ENCODE measurements at places on chromosomes 13 and 19.
A peak's percentile ranks its signal among the peaks of the same experiment; 100 is the strongest.

- DNase-seq = no peak
Measured at GRCh38 chr13:30022256-30022655, 171.8 kb upstream of the UBL3 start.

DNA sequence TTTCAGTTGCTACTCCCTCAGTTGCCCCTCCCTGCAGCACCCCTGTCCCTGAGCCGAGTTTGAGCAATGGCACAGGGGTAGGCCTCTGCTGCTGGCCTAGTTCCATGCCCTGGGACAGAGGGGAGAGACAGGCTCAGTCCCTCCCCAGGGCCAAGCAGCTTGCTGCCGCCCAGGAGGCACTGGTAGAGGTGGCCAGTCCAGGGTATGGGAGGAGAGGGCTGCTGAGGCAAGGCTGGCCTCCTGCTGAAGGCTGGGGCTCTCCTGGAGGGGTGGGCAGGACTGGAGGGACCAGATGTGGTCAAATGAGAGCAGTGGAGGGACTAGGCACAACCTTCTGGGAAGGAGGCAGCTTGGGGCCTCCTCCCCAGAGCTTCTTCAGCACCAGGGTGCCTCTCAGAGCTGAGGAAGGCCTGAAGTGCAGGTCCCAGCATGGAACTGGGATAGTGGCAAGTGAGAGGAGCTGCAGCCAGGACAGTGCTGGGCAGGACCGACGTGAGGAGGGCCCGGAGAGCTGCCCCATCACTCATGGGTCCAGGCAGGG is 29.8 kb upstream of the VSTM2B start:
- no peak for DNase-seq

DNA sequence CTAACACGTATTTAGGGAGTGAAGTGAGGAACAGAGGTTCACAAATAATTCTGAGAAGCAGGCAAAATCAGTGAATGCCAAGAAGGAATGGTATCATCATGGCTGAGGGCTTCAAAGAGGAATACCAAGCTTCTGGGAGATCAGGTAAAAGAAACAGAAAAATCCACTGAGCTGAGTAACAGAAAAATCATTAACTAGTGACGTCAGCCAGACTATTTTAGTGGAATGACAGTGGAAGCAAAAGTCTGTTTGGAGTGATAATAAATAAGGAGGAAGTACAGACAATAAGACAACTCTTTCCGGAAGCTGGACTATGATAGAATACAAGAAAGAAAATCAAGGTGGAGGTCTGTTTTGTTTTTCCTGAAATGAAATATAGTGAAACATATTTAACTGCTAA is 83.5 kb downstream of the SACS start:
- DNase-seq = no peak

DNA sequence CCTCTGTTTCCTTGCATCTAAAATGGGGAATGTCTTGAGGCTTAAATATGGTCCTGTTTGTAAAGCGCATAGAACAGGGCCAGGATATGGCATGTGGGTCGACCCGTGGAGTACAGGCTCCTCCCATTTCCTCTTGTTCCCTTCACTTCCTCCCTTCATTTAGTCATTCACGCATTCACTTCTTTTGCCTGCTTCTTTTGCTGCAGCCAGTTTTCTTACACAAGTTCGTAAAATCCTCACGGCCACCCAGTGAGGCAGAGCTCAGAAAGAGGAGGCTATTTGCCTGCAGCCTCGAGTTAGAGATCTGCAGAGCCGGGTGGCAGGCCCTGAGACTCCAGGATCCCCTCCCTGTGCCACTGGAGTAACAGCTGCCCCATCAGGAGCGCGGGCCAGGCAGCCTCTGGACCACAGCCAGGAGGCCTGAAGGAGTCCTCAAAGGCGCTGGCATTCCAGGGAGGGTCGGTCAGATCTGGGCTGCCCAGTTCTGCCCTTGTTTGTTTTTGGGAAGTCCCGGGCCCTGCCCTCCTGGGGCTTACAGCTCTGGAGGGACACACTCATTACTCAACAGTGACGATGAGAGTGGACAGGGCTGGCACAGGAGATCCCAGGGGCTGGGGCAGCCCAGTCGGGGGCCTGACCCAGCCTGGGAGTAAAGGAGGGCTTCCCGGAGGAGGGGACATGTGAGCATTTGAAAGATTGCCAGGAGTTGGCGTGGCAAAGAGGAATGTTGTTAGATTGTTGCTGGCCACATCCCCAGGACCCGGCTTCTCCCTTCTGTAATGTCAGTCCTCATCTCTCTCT is 4.6 kb downstream of the PPP5C start:
- DNase-seq = no peak

DNA sequence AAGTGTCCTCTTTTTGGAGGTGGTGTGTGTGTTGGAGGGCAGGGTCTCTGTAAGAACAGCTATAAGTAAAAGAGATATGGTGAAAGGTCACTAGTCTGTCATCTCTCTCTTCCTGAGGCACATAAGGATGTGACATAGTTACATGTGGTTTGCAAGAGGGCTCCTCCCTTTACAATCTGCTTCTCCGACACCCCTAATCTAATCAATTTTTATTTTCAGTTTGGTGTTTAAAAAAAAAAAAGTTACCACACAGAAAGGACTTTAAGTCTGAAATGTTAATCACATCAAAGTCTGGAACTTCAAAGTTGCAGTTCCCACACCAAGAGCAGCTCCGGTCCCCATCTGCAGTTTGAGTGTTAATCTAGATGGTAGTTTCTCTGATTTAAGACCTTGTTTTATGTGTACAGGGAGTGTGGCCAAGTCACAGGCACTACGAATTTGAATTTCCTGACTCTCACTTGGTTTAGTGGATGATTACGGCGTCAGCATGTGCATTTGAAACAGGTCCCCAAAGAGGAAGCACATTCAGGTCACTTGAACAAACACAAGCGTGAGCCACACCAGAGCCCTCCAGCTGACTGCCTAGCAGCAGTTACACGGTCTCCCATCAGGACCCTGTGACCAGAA is 53.1 kb downstream of the FOXO1 start:
- peak; percentile 59 for DNase-seq

DNA sequence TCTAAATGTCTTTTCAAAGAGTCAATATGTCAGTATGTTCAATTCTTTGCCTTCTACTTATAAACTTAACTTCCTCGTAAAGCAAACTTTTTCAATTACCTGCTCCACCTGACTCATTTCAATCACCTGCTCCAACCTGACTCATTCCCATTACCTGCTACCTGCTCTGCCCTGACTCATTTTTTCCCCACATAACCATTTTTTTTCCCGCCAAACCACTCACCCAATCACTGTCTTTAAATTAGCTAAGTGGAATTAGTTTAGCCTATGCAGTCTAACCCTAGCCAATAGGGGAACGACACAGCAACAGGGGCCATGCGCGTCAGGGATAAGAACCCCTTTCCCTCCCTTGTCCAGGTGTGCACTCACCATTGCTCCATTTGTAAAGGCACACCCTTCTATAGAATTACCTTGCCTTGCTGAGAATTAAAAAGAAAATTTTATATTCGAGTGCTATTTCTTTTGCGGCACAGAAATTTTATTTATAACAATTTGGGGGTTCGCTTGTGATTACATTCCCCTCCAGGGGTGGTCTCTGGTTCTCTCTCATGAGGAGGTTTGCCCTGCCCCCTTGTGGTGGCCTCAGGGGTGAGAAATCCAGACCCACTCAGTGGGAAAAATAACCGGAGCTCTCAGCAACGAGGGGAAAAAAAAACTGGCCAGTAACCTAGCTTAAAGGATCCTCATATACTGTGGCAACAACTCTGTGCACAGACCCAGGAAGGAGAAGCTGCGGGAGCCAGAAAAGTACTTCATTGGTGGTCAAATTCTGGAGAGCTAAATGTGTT is 193.1 kb downstream of the ZNF486 start:
- DNase-seq = no peak

DNA sequence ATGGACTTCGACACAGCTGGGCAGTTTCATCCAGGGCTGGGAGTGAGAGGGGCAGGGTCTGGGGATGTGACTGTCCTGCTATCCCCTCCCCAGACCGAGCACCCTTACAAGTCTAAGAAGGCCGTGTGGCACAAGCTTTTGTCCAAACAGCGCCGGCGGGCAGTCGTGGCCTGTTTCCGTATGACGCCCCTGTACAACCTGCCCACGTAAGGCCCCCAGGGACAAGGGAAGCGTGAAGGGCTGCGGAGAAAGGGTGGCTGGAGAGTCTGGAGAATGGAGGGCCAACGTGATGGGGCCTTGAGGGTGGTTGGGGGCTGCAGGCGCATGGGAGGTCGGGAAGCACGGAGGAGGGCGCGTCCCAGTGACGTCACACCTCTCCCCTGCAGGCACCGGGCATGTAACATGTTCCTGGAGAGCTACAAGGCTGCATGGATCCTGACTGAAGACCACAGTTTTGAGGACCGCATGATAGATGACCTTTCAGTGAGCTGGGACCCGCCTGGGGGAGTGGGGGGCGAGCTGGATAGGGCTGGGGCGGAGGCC is 89.5 kb downstream of the MAP4K1 start:
- no peak for DNase-seq

All from stimulated activated CD4-positive, alpha-beta T cell treated with anti-CD3 and anti-CD28 coated beads, Interleukin-1b, Interleukin-23, amount 100 ng/mL, for 48 hours (primary cell).